ENCODE measurements at places on chromosomes 7 and 10.

GRCh38 chr10:49418328-49418727 lies 22.4 kb upstream of the DRGX start:
- no peak for DNase-seq

DNA sequence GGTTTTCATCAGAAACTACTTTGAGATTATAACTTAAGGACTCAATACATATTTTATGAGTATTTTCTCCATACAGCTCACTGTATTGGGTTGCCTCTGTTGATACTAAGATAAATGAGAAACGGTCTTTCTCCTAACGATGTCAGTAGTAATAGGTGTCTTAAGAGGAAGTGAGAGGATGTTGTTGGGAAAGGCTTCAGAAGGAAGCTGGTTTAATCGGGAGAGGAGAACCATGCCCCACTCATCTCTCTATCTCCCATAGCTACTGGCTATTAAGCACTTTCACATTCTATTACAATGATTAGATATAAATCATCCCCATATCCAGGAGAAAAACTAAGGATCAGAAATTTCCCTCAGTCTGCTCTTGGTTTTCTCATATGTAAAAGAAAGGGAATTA lies 2.0 kb downstream of the CLEC5A start:
- no peak for DNase-seq

DNA sequence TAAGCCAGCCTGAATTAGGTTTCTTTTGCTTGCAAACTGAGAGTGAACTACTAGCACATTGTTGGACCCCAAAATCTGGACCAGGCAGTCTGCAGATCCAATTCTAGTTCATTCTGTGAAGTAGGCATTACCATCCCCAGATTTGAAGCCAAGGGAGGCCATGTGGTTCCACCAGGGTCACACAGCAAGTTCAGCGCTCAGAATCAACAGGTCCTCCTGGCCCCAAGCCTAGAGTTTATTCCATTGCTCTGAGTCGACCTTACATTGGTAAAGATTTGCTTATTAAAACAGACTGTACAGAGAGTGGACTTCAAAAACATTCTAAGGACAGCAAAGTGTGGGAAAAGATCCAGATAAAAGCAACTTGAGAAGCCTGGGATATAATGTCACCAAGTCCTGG lies 50.9 kb downstream of the AFAP1L2 start:
- no peak for DNase-seq

- DNase-seq = no peak
Measured at GRCh38 chr10:126062131-126063032, 166.0 kb downstream of the FANK1 start.

GRCh38 chr7:158275711-158276413 lies 311.8 kb downstream of the PTPRN2 start:
- DNase-seq = no peak

GRCh38 chr10:112232670-112233069 lies 49.1 kb upstream of the GPAM start:
- no peak for DNase-seq

DNA sequence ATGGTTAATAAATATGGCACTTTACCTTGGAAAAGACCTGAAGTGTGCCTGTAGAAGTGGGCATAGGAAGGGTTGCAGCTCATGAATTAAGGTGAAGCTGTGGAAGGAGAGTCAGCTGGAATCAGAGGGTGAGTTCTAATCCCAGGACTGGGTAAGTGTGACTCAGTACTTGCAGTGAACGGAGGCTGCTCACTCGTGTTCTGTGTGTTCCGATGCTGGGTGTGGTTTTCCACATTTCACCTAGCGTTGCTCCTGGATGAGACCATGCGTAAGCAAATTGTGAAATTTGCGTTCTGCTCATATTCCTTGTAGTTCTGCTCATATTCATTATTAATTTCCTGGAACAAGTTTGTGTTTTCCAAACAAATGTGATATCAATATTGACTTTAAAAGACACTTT lies 22.4 kb upstream of the TMEM236 start:
- no peak for DNase-seq

GRCh38 chr10:120894556-120894955 lies 43.4 kb downstream of the WDR11 start:
- no peak for DNase-seq

DNA sequence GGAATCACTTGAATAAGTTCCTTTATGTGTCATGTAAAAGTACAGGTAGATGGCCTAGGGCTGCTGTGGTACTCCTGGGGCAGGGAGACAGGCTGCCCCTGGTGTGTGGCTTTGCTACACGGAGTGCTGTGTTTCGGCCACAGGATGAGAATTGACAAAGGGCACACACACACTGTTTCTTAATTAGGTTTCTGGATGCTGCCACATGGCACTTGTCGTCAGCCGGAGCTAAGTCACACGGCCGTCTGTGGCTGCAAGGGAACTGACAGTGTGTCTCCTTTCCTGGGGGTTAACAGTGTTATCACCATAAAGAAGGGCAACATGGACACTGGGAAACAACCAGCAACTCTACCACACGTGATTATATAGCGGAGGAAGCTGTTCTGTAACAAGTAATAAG lies 55.7 kb upstream of the CREB5 start:
- DNase-seq = no peak

DNA sequence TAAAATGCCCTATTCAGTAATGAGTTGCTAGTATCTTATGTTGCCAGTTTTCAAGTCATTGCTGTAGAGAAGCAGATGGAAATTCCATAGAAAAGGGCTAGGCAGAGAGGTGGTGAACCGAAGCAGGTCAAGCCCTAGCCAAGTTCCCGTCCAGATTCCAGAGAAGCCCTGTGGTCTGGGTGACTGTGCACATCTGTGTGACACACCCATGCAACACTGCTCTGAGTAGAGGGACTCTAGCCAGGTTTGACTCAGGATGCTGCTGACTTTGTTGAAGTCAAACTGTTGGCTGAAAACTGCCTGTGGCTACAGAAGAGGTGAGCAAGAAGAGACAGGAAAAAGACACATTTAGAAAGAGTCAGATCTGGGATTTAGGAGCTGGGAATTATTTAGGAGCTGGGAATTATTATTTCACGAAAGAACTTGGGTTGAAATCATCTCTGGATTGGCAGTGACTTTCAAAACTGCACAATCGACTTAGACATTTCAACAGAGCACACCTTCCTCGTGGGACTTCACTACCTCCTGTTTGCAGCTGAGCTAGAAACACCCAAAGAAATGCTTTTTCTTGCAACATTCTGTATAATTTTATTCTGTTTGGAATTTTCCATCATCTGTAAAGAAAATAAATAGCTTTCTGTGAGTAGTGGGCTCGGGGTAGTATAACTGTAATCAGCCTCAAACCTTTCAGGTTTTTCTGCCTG lies 149.1 kb upstream of the PRKCQ start:
- DNase-seq = no peak

DNA sequence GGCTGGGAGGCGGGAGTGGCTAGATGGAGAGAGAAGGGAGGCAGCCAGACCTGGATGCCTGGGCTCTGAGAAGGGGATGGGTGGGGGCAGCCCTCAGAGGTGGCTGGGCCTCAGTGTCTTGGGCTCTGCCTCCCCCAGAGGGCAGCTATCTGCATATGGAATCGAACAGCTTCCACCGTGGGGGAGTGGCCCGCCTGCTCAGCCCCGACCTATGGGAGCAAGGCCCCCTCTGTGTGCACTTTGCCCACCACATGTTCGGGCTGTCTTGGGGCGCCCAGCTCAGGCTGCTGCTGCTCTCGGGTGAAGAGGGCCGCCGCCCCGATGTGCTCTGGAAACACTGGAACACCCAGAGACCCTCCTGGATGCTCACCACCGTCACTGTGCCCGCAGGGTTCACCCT lies 3.3 kb downstream of the ZAN start:
- no peak for DNase-seq

- no peak for DNase-seq
Measured at GRCh38 chr7:24697416-24697815, 59.8 kb downstream of the GSDME start.

DNA sequence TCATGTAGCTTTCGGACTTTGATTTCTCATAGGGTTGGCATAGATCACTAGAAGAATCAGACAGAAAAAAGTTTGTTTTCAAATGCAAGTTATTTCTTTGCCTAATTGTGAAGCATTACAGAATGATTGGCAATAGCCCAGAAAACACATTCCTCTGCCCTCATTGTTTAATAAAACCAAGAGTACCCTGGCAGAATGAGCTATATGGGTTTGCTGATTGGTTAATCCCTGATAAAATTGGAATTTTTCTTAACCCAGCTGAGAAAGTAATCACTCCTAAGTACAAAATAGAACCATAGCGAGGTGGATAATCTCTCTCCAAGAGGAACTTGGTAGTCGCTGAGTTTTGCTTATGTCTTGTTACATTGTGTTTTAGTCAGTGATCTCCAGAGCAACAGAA lies 30.9 kb upstream of the CREB5 start:
- no peak for DNase-seq

DNA sequence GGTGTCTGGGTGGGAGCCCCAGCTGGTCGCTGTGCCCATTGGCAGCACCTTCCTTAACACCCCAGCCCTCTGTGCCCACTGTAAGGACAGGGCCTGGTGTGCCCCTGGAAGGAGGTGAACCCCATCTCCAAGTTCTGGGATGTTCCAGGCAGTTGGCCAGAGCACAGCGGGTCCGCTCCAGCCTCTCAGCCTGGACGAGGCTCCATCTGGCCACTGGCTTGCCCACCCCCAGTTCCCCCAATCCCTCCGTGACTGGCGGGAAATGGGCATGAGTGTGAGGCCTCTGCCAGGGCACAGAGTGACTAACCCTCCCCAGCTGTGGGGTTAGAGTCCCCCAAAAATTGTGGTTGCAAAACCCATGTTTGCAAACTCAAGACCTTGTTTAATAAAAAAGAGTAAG lies 15.6 kb downstream of the GRIFIN start:
- no peak for DNase-seq

DNA sequence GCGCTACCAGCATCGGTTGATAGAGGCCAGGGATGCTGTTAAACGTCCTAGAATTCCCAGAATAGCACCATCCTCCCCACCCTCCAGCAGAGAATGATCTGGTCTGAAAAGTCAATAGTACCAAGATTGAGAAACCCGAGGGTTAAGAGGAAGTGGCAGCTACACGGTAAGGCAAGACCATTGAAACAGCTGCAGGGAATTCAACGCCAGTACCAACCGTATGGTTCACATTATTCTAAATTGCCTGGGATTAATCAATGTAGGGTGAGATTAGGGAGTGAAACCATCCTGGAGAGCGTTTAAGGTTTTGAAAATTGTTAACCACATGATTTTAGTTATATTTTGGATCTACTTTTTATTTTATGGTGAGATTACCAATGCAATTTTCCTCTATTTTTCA lies 352.2 kb downstream of the PRPF18 start:
- DNase-seq = no peak

DNA sequence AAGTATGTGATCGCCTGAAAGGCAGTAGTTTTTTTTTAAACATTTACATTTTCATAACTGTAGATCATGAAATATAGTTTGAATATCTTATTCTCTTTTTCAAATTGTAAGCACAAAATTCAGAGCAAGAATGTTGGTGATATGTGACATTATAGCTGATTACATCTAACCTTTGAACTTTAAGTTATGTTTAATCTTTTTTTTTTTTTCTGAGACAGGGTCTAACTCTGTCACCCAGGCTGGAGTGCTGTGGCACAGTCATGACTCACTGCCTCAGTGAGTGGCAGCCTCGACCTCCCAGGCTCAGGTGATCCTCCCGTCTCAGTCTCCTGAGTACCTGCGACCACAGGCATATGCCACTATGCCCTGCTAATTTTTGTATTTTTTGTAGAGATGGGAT lies 278.7 kb upstream of the NEBL start:
- no peak for DNase-seq

DNA sequence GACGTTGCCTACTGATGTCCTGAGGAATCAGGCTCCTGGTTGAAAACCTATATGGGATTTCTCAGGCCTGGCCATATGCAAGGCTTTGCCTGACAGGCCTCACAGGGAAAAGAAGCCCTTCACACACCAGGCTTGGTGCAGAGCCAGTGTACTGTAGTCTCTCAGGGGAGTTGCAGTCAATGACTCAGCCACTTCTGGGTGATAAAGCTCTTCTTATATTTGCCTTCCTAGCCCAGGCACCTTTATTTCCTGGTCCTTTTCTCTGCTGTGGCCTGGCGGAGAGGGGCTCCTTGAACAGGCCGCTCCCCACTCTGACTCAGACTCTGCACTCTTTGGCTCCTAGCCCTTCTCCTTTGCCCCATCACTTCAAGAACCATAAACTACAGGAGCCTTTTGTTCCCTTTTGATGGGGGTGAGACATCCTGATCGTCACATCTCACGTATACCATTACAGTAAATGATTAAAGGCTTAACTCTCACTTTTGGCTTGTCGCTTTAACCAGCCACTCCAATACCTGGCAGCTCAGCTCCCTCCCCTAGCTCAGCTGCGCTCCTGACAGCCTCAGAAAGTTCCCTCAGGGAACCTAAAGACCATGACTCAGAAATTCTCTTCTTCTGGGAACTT lies 33.5 kb downstream of the DPY19L1 start:
- peak; percentile 83 for DNase-seq

- DNase-seq = no peak
Measured at GRCh38 chr7:12504149-12504548, 66.4 kb upstream of the SCIN start.

- DNase-seq = no peak
Measured at GRCh38 chr7:16356301-16356958, 64.9 kb downstream of the CRPPA start.

DNA sequence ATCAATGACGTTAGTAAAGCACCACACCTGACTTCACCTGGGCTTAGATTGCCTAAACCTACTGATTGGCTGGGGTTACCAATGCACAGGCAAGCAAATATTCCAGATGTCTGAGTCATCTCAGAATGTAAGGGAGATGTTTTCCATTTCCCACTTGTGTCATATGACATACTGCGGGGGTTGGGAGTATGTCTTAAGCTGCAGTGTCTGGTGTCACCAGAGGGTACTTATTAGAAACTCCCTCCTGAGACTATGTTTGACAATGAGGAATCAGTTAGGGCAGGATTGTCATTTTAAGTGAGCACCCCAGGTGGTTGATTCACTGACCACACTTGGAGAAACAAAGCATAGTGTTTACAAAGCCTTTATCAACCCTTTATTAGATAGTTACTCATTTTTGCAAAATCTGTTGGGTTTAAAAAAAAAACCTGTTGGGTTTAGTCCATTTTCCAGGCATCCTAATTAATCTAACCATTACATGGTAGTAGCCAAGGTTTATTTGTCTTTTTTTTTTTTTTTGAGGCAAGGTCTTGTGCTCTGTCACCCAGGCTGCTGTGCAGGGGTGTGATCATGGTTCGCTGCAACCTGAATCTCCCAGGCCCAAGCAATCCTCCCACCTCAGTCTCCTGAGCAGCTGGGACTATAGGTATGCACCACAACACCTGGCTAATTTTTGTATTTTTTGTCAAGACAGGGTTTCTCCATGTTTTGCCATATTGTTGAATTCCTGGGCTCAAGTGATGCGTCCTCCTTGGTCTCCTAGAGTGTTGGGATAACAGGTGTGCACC lies 72.5 kb downstream of the CDK6 start:
- DNase-seq = no peak

DNA sequence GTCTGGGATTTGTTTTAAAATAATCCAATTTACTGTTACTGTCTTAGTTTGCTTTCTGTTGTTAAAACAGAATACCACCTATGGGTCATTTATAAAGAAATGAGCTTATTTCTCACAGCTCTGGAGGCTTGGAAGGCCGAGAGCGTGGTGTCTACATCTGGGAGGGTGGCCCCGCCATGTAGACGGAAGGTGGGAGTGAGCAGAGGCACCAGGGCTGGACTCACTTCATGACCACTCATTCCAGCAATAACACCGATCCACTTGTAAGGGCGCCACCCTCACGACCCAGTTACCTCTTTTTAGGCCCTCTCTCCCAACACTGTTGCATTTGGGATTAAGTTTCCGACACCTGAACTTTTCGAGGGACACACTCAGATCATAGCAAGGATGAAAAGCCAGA lies 36.2 kb upstream of the CFAP46 start:
- no peak for DNase-seq

All from NCI-H187 treated with DMSO at 0.1 percent for 48 hours (cell line).